ENCODE measurements at places on chromosomes 6 and 20.

DNA sequence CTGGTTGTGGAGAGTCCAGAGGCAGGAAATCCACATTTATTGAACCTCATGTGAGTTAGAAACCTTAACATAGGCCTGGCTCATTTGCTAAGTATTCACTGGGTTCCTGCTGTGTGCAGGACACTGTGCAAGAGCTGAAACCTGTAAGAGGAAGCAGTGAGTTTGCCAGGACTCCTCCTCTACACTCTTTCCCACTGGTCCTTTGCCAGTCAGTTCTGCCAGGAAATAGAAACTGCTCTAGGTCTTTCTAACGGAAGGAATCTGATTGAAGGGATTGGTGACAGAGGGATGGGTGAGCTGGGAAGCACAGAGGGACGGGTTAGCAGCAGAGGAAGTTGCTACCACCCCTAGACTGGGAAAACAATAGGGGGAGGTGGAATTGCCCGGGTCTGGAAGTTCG is 234.2 kb upstream of the ECI2 start:
- DNase-seq = peak; percentile 85

DNA sequence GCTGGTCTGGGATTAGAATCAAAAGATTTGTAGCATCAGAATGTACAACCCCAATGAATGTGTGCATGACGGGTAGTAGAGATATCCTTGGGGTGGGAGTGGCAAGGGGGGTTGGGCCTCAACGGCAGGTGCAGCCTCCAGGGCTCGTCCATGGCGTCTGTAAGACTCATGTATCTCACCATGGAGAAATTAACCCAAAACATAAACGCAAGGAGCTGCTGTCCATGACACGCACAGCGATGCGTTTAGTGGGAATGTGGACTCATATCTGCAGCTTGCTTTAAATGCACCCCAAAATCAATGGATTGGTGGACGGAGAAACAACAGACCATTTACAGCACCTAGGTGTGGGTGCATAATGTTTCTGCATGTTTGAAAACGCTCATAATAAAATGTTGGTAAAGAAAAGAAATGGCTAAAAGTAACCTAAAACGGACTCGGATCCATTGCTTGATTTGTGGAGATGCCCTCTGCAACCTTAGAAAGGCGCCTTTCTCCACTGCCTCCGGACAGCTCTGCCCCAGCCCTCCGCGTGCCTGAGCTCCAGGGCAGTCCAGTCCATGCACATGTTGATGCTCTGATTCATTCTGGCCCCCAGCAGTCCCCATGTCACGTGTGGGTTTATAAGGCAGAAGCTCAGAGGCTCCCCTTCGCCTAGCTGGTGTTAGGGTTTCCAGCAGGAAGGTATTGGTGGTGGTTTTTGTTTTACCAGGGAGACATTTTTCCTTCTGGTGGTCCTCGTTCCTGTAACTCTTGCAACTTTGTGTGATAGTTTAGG is 24.5 kb downstream of the PYGB start:
- DNase-seq = no peak

GRCh38 chr6:166258854-166259276 is 49.3 kb downstream of the PRR18 start:
- no peak for DNase-seq

DNA sequence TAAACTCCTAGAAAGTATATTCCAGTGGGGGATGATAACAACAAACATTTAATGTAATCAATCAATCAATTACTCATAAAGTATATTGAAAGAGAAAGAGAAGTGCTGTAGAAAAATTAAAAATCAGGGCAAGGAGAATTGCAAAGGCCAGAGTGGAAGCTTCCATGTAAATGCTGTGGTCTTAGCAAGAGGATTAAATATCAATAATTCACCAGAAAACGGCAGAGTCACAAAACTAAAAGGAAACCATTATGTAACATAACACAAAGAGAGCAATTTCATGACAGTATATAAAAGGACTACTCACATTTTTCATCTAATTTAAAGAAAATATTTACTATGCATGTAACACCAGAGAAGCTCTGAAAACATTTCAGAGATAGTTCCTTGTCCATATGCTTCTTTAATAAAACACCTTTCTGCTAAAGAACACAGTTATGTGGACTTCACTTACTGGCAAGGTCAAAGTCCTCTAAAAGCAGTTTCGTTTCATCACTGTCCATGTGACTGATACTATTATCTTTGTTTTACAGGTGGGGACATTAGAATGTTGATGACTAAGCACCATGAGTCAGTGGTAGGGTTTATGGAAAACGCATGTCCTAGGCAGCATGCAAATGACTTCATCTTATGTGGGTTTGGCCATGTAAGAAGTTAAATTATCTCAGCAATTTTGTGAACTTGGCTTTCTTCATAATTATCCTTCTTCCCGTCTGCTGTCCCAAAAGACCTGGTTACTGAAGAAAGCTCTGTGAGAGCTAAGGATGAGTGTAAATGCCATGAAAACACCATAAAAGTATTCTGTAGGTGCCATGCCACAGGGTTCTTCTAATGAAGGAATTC is 185.8 kb upstream of the TENT5A start:
- DNase-seq = peak; percentile 98

GRCh38 chr6:84772428-84773132 is 8.2 kb upstream of the TBX18 start:
- no peak for DNase-seq

GRCh38 chr6:30325150-30325872 is 1.4 kb upstream of the TRIM39 start:
- DNase-seq = peak; percentile 15

- DNase-seq = peak; percentile 82
Measured at GRCh38 chr6:142300758-142301650, 803 bp upstream of the ADGRG6 start.

GRCh38 chr6:72941751-72942150 is 283.5 kb downstream of the KHDC1L start:
- DNase-seq = no peak

DNA sequence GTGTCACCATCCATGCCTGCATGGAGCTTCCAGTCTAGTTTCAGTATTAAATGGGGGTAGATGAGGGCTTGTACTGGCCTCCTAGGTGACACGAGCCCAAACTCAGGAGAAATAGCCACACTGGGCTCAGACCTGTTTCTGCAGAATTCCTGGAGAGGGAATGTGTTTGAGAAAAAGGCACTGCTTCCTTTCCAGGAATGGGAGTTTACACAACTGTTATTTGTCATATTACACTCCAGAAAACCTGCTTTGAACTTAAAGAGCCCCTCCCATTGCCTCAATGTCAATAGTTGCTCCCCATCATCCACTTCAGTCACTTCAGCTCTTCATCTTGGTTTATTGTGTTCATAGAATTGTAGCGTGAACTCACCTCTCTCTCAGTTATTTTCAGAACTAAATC is 151.5 kb downstream of the CFAP61 start:
- DNase-seq = no peak

DNA sequence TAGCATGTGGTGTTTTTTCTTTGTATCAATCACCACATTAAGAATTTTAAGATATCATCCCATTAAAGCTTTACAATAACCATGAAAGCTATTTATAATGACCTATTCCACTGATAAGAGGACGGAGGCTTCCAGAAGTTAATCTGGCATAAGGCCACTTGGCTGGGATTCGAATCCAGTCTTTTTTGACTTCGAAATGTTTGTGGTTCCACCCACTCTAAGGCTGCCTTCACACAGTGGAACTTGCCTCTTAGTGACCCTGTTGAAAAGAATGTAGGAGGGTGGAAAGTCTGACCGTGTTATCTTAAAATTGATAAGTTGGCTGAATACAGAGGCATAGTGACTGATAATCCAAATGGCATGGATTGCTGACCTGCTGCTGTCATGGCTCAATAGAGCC is 959.7 kb downstream of the KIF16B start:
- DNase-seq = no peak

- no peak for DNase-seq
Measured at GRCh38 chr20:56995635-56996075, 270.8 kb downstream of the BMP7 start.

- no peak for DNase-seq
Measured at GRCh38 chr6:37024656-37025337, 19.3 kb downstream of the FGD2 start.

DNA sequence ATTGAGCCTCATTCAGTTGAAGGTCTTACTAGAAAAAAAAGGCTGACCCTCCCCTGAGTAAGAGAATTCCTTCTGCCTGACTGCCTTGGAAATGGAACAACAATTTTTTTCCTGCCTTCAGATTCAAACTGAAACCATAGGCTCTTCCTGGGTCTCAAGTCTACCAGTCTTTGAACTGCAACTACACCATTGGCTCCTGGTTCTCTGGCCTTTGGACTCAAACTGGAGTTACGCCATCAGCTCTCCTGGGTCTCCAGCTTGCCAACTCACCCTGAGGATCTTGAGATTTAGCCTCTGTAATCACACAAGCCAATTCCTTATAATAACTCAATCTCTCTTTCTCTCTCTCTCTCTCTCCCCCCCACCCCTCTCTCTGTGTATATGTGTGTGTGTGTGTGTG is 36.0 kb upstream of the SNX9 start:
- peak; percentile 79 for DNase-seq

DNA sequence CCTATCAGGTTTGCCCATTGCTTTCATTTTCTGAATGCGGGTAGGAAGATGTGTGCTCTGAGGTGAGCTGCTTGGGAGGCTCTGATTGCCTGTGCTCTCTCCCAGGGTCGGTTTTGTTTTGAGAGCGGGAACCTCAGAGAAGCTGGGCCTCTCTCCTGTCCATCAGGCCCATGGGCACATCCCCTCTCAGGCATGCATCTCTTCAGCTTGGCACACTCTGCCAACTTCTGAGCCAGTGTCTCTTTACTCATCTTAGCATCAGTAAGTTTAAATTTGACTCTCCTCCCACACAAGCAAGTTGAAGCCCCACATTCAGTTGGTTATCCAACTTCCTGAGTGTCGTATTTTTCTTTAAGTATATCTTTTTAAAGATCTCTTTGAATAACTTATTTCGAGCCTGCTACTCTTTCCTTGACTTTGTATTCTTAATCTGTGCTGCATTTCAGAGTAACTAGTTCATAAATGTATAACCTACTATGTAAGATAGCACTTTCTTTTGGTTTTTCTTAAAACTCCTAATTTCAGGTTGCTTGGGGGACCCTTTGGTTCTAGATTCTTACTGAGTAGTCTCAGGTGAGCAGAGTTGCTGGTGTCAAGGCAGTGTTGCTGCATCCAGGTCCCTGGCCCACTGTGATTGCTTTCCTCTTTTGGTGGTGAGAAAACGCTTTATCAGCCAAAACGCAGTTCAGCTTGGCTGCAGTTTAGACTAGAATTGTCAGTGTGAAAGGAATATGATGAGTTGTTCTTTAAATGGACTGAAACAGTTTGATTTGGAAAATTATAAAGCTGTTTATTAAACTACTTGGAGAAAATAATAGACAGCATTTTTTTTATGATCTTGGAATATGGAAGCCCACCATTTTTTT is 54.8 kb downstream of the SNX9 start:
- DNase-seq = no peak

DNA sequence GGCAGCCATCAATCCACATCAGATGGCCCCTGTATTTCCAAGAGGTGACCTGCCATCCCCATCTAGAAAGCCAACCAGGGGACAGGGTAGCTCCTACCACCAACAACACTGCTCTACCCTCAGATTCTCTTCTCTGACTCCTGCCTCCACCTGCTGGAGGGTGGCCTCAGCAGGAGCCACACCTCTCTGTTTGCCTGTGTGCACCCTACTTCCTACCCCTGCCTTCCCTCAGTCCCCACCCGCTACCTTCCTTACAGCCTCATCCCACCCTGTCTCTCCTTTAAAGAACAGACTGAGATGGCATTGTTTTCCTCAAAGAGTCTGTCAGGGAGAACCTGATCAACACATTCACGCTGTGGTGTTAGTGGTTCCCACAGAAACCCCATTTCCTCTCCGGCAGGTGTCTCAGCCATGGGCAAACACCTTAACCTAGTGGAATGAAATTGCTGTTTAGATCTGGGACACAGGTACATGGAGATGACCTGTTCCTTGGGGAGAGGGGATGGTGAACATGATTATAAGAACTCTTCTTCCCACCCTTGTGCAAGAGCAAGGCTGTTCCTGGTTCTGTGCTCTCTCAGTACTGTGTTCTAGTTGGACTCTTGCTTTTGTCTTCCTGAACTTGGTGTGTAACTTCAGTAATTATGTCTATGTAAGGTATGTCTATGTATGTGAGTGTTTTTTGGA is 1.8 kb downstream of the ENTPD6 start:
- DNase-seq = no peak

- DNase-seq = no peak
Measured at GRCh38 chr20:10978713-10979112, 304.9 kb upstream of the JAG1 start.

GRCh38 chr6:160428069-160428430 is 79.9 kb downstream of the SLC22A3 start:
- peak; percentile 57 for DNase-seq

DNA sequence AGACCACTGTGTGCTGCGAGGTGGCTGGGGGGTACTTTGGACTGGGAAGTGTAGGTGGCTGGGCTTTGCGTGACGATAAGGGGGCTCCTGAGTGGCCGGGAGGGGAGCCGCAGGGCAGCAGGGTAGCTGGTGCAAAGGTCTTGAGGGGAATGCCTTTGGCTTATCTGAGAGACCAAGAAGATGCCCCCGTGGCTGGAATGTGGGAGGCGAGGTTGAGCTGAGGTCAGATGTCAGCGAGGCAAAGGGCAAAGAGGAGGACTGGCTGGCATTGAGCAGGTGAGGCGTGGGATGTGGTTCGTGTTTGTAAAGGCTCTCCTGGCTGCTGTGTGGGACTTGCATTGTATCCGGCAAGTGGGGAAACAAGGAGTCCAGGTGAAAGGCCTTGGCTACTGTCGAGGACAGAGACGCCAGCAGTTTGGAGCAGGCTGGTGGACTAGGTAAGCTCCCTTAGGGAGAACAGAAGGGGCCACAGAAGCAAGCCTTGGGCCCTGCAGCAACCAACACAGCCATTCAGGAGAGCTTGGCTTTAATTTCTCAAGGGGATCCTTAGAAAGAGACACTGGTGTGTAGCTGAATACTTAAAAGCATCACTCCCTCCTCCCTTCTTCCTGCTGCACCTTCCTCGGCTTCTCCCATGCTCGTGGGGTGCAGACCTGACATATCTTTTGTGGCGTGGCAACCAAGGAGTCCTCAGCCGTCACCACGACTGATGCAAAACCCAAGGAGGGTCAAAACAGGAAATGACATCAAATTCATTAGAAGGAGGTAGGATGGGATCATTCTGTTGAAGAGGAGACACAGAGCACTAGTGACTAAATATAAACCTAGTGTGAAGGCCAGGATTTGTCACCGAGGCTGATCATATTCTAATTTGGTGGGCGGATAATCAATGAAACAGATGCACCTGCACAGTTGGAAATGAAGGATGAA is 53.5 kb upstream of the ERVFRD-1 start:
- no peak for DNase-seq

All from fibroblast of the aortic adventitia (primary cell).